NCI-H1436 treated with DMSO at 0.1 percent for 48 hours (cell line): ENCODE measurements at places on chromosomes 2 and 18.

DNA sequence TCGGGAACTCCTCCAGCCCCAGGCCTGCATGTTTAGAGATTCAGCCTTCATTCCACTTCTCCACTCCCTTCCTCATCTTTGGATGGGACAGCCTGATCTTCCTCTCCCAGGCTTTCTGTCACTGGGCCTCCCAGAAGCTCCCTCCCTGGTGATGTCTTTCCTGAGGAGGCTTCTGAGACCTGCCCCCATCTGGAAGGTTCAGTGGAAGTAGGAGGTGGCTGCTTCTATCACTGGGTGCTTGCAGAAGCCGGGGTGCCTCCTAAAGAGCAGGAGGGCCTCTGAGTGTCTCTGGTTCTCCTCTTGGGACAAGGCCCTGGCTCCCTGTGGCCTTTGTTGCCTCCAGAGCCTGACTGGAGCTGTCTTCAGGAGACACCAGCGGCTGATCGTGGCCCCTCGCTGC, 108.7 kb downstream of the CELF4 start:
- no peak for DNase-seq

DNA sequence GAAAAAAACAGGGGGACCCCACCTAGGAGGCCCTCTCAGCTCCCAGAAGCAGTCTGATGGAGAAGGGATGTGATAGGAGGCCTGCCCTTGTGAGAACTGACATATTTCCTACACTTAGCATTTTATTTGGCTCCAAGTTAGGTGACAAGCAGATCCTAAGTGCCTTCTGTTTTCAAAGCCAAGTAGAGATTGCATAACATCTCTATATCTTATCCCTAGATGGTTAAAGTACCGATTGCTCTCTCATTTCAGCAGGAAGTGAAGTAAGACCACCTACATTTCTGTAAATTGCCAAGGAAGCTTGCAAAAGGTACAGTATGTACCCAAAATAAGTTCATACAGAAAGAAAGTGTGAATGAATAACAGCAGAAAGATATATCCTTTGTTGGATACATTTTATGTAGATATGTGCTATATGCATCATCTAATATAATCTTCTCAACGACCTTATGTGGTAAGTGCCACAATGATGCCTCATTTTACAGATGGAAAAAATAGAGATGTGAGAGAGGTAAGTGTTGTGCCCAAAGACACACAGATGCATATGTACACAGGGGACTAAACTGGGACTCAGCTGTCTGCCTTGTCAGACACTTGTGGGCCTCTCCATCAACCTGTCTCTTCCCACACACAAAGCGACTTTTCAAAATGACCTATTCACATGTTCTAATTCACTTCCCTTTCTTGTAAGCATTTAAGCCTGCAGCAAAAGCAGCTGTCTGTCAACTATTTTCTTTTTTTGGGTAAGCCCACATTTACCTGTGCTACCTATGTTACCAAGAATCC, 38.9 kb downstream of the DHRS9 start:
- no peak for DNase-seq

- DNase-seq: no peak
These were observed 926.8 kb upstream of the SLC39A10 start for GRCh38 chr2:194730266-194730665.

DNA sequence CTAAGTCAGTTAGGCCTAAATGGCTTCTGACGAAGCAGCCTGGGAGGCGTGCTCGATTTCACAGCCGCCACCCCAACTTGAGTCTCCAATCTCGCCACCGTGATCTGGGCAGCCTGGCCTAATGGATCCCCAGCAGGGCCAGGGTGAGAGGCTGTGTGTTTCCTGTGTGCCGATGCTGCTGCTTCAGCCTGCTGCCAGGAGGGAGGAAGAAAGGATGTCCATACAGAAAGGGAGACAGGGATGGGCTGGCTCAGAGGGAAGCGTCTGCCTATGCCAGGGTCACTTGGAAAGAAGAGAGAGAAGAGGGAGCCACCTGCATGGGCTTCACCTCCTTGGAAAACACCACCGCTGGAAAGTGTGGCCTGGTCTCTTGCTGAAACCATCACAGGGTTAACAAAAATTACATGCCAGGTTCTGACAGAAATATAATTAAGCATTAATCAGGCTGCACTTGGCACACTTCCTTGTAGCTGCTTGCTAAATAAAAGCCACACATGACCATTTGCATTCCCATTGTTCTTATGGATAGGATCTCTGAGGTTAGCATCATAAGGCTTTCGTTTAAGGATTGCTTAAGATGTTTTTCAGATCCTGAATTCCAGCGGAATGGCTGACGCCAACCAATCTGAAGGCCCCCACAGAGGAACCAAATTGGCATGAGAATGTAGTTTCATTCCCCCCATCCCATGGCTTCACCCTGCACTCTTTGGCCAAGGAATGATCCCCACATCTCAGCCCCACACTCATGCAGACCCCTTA, 108.8 kb upstream of the SLC1A4 start:
- no peak for DNase-seq

- no peak for DNase-seq
These were observed 143.4 kb downstream of the NR4A2 start for GRCh38 chr2:156189143-156189542.

DNA sequence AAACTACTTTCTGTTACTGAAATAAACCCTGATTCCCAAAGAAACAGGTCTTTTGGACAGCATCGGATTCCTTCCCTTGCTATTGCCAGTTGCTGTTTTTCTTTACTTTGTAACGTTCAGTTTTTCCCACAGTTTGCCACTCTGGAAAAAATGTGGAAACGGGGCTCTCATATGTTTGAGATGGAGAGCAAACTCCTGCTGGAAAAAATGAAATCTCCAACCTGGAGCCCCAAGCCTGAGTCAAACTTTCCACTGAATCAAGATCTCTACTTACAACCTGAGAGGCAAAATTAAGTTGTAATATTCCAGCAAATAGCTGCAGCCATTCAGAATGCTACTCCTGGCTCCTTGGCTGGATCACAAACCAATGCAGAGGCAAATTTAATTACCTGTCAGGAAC, 270.7 kb downstream of the SRBD1 start:
- no peak for DNase-seq

DNA sequence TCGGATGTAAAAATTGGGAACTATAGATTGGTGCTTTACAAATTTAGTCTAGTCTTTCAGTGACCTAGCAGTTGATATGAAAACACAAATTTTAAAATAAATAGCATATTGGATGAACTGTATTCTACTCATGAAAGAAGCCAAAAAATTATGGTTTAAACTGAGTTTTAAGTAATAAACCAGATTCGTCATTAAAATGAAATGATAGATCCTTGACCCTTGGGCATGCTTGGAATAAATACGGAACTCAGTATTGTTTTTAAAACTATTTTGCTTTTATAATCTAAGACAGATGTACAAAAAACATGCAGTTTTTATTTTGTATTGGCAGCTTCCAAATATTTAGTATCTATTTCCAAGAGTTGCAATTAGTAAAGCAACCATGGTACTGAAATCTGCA, 34.6 kb upstream of the TBR1 start:
- DNase-seq: no peak

DNA sequence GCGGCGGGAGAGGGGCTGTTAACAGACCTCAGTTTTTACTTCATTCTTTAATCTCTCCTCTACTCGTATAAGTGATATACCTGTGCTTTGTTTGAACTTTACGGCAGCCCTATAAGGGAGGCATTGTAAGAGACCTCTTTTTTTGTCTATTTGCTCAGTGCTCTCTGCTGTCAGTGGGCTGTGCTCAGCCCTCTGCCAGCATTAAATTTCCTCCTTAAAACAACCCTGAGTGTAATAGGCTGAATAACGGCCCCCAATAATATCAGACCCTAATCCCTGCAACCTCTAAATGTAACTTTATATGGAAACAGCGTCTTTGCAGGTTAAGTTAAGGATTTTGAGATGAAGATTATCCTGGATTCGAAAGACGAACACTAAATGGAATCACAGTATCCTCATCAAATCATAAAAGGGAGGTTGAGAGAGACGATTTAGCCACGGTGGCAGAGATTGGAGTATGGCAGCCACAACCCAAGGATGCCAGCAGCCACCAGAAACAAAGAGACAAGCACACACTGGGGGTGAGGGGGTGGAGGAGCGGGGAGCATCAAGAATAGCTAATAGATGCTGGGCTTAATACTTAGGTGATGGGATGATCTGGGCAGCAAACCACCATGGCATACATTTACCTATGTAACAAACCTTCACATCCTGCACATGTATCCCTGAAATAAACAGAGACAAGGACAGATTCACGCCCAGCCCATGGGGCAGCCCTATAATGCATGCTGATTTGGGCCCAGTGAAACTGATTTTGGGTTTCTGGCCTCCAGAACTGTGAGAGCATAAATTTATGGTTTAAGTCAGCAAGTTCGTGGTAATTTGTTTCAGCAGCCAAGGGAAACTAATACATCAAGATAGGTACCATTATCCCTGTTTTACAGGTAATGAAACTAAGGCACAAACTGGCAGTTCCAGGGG, 894 bp upstream of the FARSB start:
- DNase-seq: no peak

DNA sequence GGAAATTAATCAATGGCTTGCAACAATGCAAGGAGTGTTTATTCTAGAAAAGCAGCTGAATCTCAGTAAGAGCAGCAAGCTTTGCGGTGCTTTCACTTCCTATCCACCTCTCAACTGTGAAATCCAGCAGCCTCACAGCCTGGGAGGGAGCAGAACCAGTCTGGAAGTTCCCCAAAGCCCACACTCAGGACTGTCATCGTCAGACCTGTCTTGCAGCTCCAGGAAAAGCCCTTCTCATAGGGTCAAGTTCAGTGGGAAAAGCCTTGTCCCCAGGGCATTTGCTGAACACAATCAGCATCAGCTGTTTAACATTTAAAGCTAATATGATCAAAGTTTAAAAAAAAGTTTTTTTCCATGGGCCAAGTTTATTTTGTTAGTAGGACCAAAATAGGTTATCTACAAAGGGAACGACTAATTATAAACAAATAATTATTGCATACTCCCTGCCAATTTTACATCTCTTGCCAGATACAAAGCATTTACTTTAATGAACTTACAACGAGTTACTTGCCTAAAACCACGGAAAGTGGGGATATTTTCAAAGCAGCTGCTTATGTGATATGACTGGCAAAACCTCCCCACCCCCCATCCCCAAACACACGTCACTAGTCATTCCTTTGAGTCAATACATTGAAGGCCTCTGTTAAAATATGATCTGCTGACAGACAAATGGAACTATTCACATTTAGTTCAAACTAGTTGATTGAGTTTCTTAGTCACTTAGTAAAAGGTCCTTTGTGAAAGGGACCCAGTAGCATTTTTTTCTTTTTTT, 36.8 kb downstream of the PARD6G start:
- no peak for DNase-seq

- no peak for DNase-seq
These were observed 772.2 kb downstream of the SUCLG1 start for GRCh38 chr2:83686863-83687262.

GRCh38 chr2:68124321-68124720, 33.4 kb upstream of the PNO1 start:
- no peak for DNase-seq

- peak; percentile 30 for DNase-seq
These were observed 171.7 kb upstream of the SOX11 start for GRCh38 chr2:5520463-5520972.

- DNase-seq: no peak
These were observed 4.7 kb upstream of the OSBPL1A start for GRCh38 chr18:24402209-24402785.

DNA sequence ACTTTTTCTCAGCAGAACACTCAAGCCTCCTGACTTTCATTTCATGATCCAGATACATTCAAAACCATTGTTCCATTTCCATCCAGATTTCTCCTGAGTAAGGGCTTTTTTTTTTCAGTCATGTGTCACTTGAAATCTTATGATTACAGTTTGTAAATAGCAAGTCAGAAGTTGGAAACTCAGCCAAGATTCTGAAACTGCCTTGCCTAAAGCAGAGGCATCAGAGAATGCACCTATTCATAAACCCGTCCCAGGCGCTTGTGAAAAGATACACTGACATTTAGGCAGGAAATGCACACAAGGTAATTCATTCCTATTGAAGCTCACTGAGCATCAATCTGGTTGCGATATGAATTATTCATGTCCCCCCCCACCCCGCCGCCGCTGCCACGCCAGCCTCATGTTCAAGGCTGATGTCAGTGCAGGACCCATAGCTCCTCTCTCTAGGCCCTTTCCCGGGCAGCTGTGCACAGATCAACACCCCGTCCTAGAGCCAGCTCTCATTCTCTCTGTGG, 30.4 kb upstream of the MGAT4A start:
- no peak for DNase-seq

DNA sequence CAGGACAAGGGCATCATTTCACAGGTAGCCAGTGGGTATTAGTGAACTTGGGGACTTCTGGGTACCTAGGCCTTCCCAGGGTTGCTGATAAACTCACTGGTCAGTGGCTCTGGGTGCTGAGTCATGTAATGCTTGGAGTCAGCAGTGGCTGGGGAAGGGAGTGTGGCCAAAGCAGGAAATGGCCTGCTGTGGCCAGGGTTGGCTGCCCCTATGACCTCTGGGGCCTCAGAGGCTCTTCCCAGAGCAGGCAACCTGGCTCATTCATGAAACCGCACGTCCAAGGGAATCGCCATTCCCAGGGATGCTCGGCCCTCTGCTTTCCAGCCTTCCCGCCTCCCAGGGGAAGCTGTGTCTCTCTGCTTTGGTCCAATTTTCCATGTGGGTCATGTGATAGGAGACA, 294.9 kb downstream of the DYSF start:
- DNase-seq: no peak

- no peak for DNase-seq
These were observed 26.6 kb upstream of the ITGA4 start for GRCh38 chr2:181430406-181431118.

- no peak for DNase-seq
These were observed 66.2 kb upstream of the RIT2 start for GRCh38 chr18:43181711-43182110.

DNA sequence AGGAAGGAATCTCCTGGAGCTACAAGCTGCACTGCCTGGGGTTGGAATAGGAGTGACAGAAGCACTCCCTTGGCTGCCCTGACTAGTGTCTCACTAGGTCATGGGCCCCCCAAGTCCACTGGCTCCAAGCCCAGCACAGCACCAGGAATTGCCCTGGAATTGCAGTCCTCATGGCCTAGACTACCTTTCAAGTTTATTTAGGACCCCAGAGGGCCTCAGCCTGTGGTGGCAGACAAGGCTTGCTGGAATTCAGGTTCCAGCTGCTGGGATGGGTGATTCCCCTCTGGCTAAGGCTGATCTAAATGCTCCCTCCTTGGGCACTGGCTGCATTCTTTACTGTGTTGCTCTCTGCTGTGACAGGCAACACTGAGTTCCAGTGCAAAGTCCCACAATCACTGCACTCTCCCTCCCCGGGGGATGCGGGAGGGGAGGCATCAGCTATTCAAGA, 14.0 kb downstream of the STRADB start:
- DNase-seq: no peak

GRCh38 chr2:120832296-120833070, 96.8 kb downstream of the GLI2 start:
- DNase-seq: no peak
